ENCODE measurements at places on chromosomes 6 and 20.
A peak's percentile ranks its signal among the peaks of the same experiment; 100 is the strongest.

DNA sequence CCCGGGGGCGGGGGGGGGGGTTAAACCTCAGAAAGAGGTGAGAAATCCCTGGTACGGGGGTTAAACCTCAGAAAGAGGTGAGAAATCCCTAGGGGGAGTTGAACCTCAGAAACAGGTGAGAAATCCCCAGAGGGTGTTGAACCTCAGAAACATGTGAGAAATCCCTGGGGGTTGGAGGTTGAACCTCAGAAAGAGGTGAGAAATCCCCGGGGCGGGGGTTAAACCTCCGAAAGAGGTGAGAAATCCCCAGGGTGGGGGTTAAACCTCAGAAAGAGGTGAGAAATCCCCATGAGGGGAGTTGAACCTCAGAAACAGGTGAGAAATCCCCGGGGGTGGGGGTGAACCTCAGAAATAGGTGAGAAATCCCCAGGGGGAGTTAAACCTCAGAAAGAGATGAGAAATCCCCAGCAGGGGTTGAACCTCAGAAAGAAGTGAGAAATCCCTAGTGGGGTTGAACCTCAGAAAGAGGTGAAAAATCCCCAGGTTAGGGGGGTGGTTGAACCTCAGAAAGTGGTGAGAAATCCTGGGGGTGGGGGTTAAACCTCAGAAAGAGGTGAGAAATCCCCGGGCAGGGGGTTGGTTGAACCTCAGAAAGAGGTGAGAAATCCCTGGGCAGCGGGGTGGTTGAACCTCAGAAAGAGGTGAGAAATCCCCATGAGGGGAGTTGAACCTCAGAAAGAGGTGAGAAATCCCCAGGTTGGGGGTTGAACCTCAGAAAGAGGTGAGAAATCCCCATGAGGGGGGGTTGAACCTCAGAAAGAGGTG, 87.4 kb downstream of the PLG start:
- DNase-seq = no peak

GRCh38 chr6:138996524-138996923, 8.5 kb upstream of the REPS1 start:
- no peak for DNase-seq

GRCh38 chr6:147904416-147904815, 395.9 kb downstream of the SAMD5 start:
- DNase-seq = no peak

- no peak for DNase-seq
Measured at GRCh38 chr20:63248835-63249591, 5.2 kb downstream of the NKAIN4 start.

GRCh38 chr6:138724015-138724414, 49.6 kb upstream of the CCDC28A start:
- peak; percentile 34 for DNase-seq

DNA sequence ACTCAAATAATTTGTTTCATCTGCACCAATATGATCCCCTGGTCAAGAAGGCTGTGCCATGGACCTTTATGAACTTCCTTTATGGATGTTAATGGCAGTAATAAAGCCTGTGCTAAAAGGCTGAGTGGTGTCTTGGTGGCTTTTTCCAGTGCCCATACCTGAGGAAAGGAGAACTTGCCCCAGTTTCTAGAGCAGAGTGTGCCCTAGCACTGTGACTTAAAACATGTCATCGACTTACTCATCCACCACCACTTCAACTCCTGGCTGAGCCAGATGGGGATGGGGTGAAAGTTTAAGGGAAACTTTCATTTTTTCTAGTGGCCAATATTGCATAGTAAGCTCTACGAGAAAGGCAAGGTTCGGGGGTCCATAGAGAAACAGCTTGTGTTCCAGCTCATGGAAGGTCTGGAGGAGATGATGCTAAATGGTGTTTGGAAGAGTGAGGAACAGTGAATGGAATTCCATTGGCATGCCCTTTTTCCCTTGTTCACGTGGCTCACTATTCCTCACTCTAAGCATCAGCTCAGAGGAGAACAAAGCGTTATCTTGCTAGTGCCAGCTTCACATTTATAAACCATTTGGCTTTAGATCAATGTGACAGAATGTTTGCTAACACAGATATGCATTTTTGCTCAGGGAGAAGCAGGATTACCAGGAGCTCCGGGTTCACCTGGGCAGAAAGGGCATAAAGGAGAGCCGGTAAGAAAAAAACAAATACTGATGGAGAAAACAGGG, 71.2 kb downstream of the COL19A1 start:
- no peak for DNase-seq

DNA sequence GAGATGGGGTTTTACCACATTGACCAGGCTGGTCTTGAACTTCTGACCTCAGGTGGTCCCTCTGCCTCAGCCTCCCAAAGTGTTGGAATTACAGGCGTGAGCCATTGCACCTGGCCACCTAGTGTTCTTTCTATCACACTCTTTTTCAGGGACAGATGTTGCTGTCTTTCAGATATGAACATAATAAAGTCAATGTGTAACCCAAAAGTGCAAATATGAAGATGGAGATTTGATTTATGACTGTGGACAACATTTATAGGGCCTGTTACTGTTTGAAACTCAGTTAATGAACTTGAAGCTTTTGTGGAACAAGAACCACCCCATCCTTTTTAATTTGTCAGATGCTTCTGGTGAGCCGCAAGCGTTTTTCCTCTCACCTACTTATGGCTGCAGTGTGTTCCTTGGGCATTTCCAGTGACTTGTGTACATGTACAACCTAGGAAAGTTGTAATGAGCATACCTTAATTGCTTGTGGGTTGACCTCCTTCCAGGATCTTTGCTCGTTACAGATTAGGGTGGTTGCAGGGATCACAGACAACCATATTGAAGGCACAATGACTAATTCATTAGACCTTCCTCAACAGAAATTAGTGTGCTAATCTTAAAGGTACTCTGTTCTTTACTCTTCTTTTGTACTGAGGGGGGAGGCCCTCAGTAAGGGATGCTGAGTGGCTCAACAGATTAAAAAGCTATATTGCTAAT, 6.8 kb downstream of the TBPL1 start:
- DNase-seq = no peak

DNA sequence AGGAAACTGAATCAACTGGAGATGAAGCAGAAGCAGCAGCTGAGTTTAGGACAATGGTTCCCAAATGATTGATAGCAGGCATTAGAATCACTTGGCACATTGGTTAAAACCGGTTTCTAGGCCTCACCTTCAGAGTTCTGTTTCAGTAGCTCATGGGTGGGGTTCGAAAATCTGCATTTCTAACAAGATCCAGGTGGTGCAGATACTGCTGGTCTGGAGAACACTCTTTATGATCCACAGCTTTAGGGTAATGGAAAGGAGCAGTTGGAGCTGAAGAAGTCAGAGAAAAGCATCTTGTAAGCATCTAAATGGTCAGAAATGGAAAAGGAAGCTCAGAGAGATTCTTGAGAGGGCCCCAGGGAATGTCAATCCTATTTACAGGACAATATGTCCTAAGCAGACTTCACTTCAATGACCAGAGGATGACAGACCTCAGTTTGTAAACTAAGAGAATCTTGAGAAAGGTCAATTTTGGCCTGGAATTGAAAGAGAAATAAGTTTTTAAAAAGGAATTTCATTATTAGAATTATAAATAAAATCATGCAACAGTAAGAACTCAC, 8.5 kb downstream of the TSPYL1 start:
- DNase-seq = no peak

GRCh38 chr20:39829661-39830060, 859.4 kb downstream of the MAFB start:
- peak; percentile 11 for DNase-seq

DNA sequence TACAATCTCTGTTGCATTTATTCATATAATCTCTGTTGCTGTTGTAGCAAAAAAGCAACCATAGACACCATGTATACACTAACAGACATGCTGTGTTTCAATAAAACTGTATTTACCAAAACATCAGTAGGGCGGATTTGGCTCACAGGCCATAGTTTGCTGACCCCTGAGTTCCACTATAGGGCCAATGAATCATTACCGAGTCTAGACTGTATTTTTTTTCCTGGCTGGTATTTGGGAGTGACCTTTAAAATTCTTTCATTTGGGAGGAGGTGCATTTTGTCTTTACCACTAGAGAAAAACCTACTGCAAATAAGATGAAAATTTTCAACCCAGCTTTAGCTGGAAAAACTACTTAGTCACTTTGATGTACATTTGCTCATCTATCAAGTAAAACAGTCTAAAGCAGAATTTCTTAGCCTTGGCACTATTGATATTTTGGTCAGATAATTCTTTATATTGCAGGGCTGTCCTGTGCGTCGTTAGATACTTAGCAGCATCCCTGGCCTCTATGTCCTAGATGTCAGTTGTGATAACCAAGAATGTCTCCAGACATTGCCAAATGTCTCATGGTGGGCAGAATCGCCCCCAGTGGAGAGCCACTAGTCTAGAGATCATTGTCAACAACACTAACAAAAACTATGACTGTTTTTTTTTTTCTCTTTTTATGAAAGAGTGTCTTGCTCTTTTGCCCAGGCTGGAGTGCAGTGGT, 39.5 kb downstream of the DCBLD1 start:
- DNase-seq = no peak

DNA sequence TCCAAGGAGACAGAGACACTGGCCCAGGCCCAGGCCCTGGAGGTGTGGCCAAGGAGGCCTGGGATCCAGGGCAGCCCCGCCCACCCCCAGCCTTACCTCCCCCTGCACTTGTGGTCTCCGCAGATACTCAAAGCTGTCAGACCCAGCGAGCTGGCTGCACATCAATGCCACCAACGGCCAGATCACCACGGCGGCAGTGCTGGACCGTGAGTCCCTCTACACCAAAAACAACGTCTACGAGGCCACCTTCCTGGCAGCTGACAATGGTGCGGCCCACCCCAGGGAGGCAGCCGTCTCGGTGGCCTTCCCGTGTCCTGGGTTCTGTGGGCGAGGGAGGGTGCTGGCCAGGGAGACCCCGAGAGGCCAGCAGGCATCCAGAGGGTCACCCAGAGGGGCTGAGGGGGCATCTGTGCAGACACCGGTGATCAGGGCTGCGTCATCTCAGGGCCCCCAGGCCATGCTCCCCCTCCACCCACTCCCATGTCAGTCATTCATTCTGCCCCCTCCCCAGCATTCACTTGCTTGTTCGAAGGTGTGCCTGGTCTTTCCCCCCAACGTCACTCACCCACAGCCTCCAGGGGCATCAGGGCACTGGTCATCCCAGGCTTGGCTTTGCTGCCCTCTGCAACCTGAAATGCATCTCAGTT, 141.3 kb downstream of the TAF4 start:
- no peak for DNase-seq
